M059J (cell line): ENCODE measurements at places on chromosomes 5 and 9.

GRCh38 chr5:151101746-151102145, 20.9 kb upstream of the TNIP1 start:
- no peak for DNase-seq

DNA sequence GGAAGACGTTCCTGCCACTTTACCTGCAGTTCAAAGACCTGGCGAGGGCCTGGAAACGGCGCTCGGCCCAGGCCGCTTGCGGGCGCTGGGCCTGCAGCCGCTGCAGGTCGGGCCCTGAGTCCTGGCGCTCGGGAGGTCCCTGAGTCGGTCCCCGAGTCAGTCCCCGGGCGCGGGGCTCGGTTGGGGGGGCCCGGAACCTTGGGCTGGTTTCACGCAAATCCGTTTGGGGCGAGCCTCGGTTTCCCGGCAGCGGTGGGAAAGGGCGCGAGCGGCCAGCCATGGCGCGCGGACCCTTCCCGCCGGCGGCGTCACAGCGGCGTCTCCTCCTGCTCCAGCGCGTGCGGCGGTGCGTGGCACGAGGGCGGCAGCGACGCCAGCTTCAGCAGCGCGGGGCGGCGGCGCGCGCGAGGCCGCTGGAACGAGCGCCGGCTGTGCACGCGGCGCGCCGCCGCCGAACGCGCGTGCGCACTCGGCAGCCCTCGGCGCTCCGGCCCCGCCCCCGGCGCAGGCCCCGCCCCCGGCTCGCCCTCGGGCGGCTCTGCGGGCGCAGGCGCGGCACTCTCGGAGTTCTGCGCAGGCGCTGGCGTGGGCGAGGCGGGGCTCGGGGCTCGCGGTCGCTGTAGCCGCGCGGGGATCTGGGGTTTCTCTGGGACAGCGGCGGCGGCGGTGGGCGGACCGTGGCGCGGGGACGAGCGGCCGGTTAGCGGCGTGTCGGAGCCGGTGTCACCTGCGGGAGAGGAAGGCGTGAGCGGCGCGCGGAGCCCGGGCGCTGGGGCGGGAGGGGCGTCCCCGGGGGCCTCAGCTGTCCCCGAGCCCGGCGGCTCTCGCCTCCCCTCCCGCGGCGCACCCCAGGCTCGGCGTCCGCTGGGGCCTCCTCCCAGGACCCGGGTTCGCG, 29.9 kb downstream of the EXOC3 start:
- peak; percentile 72 for DNase-seq

DNA sequence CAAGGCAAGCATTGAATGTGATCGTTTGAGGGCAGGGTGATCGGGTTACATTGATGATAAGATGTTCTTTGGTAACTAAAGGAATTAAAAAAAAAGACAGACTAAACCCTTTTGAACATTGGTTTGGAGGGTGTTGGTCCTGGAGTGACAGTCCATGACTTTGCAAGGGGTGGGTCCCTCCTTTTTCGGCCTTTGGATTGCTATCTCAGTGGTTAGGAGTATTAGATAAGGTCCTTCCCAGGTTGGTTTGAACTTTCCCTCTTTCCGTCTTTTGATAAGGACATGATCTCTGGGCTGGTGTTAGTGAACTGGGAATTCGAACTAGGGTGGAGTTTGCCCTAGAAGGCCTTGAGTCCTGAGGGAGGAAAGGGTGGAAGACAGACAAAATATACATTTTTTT, 5.4 kb upstream of the ABO start:
- no peak for DNase-seq

GRCh38 chr5:78827725-78828124, 157.4 kb downstream of the ARSB start:
- no peak for DNase-seq

DNA sequence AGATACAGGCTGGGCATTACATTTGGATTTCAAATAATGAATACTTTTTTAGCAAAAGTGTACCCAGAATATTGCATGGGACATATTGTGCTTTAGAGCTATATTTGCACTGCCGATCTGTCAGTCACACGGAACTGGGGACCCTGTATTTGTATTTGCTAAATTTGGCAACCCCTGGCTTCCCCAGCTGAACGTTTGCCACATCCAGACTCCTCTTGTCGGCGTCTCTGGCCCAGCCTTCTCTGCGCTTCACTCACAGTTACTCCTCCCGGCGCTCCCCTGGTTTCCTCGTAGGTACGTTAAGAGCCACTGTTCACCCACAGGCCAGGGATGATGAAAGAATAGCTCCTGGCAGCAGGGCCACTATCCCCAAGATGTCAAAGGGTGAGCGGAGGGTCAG, 58.7 kb downstream of the NSUN2 start:
- no peak for DNase-seq

GRCh38 chr9:16309469-16310271, 560.8 kb downstream of the BNC2 start:
- no peak for DNase-seq

- DNase-seq, result no peak
These were observed 5.2 kb downstream of the IL13 start for GRCh38 chr5:132662925-132663770.

- DNase-seq, result peak; percentile 87
These were observed 125.3 kb upstream of the ABCA1 start for GRCh38 chr9:105053209-105053652.

GRCh38 chr9:33458444-33458843, 11.1 kb upstream of the AQP3 start:
- peak; percentile 91 for DNase-seq

DNA sequence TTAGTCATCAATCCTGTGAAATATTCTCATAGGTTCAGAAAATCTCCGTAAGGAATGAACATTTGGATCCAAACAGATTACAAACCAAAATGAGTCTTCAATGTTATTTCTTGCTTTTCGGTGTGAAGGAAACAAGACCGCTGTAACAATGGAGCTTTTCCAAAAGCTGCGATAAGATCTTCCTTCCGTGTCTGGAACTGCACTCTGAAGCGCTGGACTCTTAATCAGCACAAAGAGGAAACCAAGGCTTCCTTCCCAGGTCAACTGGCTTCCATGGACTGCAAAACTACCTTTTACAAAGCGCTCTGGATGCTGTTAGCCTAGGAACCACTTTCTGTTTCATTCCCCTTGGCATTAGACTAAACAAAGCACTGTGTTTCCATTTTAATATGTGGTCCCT, 137.9 kb upstream of the BASP1 start:
- DNase-seq, result peak; percentile 82

- no peak for DNase-seq
These were observed 226 bp upstream of the RANBP17 start for GRCh38 chr5:170861667-170861916.

DNA sequence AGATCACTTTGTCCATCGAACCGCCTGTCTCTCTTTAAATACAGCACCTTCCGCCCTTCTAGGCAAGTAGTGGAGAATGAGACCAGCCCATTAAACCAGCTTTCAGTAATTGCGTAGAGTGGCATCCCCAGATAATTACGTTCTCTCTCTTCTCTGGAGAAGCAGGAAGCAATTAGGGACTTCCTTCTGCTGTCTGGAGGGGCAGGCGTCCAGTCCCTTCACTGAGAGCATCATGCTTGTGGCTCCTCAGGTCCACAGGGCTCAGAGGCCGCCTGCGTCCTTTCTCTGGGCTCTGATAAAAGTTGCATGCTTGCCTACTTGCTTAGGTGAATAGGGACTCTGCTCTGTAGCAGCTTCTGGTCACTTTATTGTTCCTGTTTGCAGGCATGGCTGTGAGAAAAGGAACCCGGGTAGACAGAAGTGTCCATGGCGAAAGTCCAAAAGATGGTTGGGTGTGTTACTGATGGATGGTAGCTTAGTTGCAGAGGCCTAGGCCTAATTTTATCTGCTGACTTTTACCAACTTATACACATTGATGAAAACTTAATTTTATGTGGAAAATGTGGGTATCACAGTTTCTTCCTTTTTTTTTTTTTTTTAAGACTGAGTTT, 299.1 kb upstream of the PANK3 start:
- no peak for DNase-seq

DNA sequence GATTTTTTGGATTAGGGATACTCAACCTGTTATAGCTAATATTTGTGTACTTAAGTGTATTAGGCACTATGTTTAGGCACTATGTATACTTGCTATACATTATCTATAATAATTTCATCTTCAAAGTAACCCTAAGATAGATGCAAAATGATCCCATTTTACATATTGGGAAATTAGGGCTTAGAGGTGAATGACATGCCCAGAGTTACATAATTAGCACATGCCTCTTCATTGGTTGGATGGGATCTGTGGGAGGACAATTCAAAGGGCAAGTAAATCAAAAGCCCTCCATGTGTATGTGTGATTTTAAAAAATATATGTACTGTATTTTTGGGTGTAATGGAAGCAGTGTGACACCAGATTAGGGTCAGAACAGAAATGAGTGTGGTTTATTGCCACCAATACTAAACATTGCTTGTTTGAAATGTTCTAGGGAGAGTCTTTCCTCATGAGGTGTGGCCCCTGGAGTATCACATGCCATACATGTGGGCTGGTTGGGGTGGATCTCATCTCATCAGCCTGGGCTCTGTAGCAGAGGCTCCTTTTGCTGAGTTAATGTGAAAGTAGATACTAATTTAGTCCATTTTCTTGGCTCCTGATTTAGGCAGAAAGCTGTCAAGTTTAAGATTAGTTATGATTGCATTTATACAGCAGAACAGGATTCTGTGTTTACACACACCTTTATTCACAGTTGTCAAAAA, 5.5 kb downstream of the C9orf85 start:
- no peak for DNase-seq

- DNase-seq, result peak; percentile 52
These were observed 277.6 kb downstream of the PSAT1 start for GRCh38 chr9:78574354-78575045.

DNA sequence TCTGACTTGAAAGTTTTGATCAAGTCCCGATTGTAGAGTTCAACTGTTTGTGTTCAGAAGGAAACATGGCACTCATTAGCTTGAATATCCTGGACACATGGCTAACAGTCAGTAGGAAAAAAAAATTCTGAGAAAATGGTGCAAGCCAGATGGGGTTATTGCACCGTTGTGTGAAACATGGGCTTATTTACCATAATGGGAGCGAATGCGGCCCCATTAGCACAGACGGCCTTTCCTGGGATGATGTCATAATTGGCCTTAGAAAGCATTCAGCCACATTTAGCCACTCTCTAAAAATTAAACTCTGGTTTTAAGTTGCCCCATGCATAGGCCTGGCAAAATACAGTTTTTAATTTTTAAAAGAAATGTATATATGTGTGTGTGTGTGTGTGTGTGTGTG, 112.1 kb downstream of the IRX2 start:
- DNase-seq, result no peak

DNA sequence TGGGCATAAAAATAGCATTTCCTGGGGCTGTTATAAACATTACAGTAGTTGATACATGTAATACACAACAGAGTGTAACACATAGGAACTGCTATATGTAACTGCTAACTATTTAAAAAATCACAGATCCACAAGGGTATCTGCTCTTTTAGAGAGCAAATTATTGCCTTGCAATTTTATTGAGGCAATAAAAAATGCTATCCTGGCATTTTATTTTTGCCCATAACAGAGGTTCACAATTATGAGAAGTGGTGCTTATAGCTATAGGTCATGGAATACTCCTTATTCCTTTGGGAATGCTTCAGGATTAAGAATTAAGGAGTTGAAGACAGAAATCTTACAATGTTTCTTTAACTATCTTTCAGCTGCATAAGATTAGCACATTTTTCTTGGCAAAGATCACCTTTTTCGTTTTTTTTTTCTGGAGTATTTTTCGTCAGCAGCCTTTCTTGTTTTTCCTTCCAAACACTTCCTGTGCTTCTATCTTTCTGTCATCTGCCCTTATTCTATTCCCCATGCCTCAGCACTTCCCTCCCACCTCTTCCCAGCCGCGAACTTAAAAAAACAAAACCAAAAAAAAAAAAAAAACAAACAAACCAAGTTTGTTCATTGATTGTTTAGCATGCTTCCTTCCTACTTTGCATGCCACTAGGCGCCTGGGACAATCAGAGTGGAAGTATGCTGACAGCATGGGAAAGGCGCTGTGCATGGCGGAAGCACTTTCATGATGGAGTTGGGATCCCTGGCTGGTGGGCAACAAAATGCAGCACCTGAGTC, 264.2 kb downstream of the MAST4 start:
- DNase-seq, result no peak

- DNase-seq, result no peak
These were observed 423.5 kb upstream of the RGMB start for GRCh38 chr5:98349990-98350365.

- DNase-seq, result peak; percentile 72
These were observed 51.5 kb downstream of the MLLT3 start for GRCh38 chr9:20570756-20571155.

GRCh38 chr5:7667216-7667767, 183.6 kb downstream of the CFAP90 start:
- no peak for DNase-seq

- DNase-seq, result no peak
These were observed 54.8 kb downstream of the UBAP1 start for GRCh38 chr9:34233672-34234071.

DNA sequence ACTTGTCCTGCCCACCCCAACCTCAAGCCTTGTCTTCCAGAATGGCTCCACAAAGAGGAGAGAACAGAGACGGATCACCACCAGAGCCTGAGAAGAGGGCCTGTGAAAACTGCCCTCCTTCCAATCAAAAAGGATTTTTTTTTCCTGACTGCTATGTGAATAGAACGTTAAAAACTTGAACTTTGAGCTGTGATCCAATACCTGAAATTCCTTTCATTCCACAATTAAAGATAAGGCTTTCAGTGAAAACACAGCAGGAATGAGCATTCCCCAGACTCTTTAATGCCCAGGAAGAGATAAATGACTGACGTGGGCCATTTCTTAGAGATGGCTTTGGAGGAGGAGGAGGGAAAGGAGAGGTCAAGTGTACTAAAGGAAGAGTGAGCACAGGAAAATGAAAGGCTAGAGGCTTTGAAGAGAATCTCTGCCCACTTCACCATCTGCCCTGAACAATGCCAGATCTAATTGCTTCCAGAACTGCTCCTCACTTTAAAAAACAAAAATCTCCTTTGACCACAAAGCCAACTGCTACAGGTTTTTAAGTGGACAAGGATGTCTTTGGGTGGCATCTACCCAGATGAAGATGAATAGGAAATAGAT, 177.9 kb upstream of the MAP3K1 start:
- peak; percentile 57 for DNase-seq

DNA sequence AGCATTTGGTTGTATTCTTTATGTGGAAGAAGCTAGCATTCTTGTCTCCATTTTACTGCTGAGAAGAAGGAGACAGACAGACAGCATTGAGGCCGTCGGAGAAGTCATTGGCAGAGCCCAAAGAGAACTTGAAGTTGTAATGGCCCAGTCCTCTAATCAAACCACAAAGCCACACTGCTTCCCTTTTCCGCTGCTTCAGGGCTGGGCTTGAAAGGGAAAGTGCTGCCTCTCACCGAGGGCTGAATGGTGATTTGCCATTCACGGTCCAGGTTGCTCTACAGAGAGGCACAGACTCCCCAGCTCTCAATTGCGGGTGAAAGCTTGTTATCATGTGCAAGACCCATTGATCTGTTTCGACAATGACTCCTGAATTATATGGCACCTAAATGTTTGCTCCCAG, 25.6 kb upstream of the POU4F3 start:
- peak; percentile 22 for DNase-seq

DNA sequence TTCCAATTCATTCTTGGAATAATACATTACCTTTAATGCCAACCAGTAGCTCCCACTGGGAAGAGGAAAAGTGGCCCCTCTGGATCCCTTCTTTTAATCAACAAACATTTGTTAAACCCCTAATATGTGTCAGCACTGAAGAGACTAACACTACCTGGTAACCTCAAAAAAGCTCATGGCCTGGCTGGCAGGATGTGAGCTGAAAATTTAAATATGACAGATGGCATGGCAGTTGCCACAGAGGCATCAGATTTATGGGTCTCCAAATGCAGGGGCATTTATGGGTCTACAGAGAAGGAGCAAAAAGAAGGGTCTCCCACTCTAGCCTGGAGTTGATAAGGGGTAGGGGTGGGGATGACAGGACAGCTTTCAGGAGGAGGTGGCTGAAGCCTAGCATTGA, 12.5 kb downstream of the DNAH5 start:
- DNase-seq, result no peak
